ENCODE measurements at places on chromosomes 7 and 10. TPM values are rescaled to one million over a fixed set of nuclear protein-coding genes. Genes with fewer than 3 reads are reported as not detected.
A peak's percentile ranks its signal among the peaks of the same experiment; 100 is the strongest.

The LIPN gene
- not detected for polyA plus RNA-seq

The MYO1G gene
- polyA plus RNA-seq: 0.42 TPM

The ADAM8 gene
- polyA plus RNA-seq: 2.2 TPM

The TMEM130 gene
- polyA plus RNA-seq: 4.3 TPM

GRCh38 chr7:86431761-86432160 lies 211.9 kb upstream of the GRM3 start:
- no peak for DNase-seq

The OR2A12 gene
- not detected for polyA plus RNA-seq

DNA sequence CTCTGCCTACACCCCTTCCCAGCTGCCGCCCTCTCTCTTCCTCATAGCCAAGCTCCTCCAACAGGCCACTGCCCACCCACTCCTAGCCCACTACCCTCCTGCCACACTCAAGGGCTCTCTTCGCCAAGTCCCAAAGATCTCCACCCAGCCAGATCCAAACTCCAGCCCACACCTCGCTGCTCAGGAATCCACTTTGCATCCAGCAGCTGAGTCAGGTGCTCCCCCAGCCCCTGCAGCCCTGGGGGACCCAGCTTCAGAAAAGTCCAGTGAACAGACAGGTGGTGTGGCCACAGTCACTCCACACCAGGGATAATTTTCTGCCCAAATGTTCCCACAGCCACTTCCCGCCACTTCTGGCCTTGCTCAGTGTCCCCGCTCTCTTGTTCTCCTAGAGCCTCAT lies 10.9 kb downstream of the OGDHL start:
- no peak for DNase-seq

The NEUROD6 gene
- not detected for polyA plus RNA-seq

DNA sequence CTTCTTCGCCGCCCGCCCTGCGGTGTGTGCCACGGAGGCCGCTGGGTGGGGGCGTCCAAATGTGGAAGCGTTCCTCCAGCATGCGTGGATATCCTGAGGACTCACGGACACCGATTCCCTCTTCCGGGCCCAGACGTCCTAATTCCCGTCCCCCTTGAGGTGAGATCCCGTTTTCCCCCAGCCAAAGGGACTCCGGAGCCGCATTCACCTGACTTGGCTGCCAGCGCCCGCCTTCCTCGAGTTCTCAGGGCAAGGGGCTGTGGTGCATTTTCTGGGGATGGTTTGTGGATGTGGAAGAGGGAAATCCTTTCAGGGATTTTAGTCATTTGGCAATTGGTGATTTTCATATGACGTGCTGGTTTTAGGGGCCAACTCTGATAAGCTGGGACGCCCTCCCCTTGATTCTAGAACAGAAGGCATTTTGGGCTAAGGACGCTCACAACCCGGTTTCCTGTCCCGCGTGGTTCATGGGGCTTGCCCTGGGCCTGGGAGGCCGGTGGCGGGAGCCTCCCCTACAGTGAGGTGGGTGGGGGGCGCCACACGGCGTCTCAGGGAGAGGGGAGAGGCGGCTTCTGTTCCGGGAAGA lies 165.4 kb downstream of the ACTR3B start:
- no peak for DNase-seq

GRCh38 chr10:27820637-27821036 lies 75.0 kb upstream of the MKX start:
- DNase-seq: no peak

The CALML3 gene
- polyA plus RNA-seq: not detected

- DNase-seq: no peak
Measured at GRCh38 chr10:93755443-93756116, 2.2 kb upstream of the LGI1 start.

The MYOF gene
- polyA plus RNA-seq: 33.9 TPM

DNA sequence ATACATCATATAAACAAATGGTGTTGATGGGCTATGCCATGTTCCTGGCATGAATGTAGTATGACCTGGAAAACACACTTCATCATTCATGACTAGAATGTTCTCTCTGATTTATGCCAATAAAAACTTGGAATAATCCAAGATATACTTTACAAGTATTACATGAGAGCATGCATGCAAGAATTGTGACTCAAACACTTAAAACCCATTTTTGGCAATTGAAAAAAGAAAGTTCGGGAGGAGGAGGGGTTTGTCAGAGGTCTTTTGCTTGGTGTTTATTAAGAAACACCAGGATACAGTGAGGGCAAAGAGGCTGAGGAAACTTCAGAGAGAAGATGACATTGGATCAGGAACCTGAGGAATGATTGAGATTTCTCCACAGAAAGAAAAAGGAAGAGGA lies 10.2 kb upstream of the CUL1 start:
- no peak for DNase-seq

- DNase-seq: no peak
Measured at GRCh38 chr10:27481486-27481885, 22.6 kb upstream of the RAB18 start.

DNA sequence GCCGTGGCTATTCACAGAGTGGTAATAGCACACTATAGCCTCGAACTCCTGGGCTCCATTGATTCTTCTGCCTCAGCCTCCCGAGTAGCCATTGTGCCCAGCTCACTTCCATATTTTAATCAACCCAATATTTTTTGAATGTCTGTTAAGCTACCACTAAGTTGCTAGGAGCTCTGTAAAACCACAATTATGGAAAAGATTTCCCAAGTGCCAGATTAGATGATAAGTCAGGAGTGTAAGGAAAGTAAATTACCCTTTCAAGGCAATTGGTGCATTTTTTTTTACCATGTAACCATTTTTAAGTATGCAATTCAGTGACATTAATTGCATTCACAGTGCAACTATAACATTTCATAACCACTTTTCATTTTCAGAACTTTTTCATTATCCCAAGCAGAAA lies 87.5 kb upstream of the GATAD1 start:
- DNase-seq: no peak

- DNase-seq: no peak
Measured at GRCh38 chr7:151254316-151254715, 5.8 kb upstream of the SMARCD3 start.

GRCh38 chr7:92836489-92836999 lies at the start of gene CDK6:
Gene CDK6, minus strand, starts transcription at chr7:92836573. Its CDS starts 3,250 bp downstream, at chr7:92833323.
- peak; percentile 30 for DNase-seq

- no peak for DNase-seq
Measured at GRCh38 chr7:104397442-104397841, 69.0 kb downstream of the LHFPL3 start.

- DNase-seq: no peak
Measured at GRCh38 chr10:116720241-116720643, 22.1 kb downstream of the HSPA12A start.

- no peak for DNase-seq
Measured at GRCh38 chr10:43263551-43264343, 3.1 kb downstream of the RASGEF1A start.

The CDHR1 gene
- 0.79 TPM for polyA plus RNA-seq

- DNase-seq: no peak
Measured at GRCh38 chr7:119256001-119256400, 1017.0 kb upstream of the KCND2 start.

DNA sequence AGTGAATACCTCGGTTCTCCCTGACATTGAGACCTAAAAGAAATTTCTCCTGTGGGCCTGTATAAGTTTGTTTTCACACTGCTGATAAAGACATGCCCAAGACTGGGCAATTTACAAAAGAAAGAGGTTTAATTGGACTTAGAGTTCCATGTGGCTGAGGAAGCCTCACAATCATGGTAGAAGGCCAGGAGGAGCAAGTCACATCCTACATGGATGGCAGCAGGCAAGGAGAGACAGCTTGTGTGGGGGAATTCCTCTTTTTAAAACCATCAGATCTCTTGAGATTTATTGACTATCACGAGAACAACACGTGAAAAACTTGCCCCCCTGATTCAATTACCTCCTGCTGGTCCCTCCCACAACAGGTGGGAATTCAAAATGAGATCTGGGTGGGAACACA lies 6.7 kb downstream of the TMEM72 start:
- DNase-seq: no peak

The PNLIP gene
- not detected for polyA plus RNA-seq

GRCh38 chr7:153590136-153590535 lies 462.1 kb upstream of the DPP6 start:
- no peak for DNase-seq

The CEP41 gene
- 22.6 TPM for polyA plus RNA-seq

DNA sequence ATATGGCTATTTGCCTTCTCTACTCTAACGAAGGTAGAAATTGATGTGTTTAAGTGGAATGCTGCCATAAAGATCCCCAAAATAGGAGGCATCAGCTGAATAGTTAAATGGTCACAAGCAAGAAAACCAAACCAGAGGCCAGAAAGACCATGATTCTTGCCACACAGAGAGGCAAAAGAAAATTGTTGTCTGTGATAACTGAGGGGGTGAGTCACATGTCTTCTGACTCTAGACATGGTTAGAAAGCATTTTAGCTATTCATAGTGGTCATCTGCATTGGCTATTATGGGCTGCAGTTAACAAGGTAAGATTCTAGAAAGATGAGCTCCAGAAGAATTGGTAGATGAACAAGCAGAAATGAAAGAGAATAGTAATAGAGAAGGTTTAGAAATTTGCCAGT lies 361.4 kb upstream of the NPSR1 start:
- DNase-seq: no peak

DNA sequence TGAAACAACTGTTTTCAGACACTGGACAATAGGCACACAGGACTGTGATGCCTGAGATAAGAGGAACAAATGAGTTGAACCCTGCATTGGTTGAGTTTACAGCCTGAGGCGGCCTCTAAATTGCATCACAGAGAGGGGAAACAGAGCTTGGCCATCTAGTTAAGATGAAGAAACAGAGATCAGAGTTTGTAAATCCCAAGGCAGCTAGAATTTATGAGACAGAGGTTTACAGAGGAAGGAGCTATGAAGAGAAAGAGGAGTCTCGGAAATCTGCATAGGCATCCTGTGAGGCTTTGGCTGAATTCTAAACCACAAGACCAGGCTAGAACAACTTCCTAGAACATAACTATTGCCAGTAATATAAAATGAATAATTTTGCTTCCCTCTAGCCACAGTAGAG lies 41.0 kb upstream of the OIT3 start:
- no peak for DNase-seq

DNA sequence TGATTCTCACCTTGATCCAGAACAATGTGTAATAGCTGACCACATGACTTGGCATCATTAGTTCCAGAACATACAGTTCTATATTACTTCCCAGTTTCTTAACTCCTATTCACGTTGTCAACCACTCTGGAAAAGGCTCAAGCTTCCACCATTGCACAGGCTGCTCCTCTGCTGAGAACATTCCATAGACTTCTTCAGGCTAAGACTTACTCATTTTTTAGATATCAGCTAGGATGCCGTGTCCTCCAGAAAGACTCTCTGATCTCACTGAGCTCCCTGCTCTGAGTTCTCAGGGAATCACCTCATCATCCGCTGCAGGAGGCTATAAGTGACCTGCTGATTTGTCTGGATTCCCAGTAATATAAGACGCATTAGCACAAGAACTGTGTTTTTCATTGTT lies 73.1 kb downstream of the HTR7 start:
- no peak for DNase-seq

GRCh38 chr7:105643384-105643783 lies 62.1 kb upstream of the EFCAB10 start:
- no peak for DNase-seq

DNA sequence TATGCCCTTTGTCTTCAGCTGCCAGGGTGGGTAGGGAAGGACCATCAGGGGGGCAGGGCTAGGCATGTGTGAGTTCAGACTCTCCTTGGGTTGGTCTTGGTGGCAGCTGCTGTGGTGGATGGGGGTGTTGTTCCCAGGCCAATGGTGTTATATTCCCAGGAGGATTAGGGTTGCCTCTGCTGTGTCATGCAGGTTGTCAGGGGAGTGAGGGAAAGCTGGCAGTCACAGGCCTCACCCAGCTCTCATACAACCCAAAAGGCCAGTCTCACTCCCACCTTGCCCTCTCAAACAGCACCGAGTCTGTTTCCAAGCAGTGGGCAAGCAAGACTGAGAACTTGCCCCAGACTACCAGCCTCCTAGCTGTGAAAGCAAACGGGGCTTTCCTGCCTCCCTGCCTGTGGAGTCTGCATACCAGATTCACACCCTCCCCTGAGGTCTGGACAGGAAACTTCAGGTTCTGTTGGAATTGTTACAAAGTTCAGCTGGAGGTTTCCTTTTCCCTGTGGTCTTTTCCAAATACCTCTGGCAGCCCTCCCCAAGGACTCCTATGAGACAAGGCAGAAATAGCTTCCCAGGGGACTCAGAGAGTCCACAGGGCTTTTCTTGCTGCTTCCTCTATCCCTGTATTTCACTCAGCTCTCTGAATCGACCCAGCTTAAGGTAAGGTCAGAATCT lies 1.4 kb downstream of the HYAL4 start:
- DNase-seq: no peak

DNA sequence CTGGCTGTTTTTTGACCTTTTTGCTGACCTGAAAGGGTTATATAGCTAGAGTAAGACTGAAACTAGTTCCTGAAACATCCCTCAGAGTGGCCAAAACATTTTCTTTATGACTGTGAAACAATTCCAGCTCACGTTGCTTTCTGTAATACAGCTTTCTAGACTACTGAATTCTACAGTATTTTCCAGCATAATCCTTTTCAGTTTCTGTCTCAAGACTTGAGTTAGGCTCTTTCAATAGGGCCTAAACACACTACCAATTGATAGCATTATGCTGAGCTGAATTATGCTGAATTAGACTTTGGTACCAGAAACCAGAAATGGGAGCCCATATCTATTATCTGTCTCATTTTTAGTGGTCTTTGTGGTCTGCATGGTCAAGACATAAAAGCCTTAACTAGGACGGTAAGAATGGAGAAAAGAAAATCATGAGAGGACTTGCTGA lies 72.6 kb downstream of the EPDR1 start:
- no peak for DNase-seq

The MRC1 gene
- polyA plus RNA-seq: 23.6 TPM
